NCI-H1105 (cell line): ENCODE measurements at places on chromosomes 3 and 15.

- no peak for DNase-seq
Measured at GRCh38 chr3:82004266-82004665, 242.8 kb upstream of the GBE1 start.

DNA sequence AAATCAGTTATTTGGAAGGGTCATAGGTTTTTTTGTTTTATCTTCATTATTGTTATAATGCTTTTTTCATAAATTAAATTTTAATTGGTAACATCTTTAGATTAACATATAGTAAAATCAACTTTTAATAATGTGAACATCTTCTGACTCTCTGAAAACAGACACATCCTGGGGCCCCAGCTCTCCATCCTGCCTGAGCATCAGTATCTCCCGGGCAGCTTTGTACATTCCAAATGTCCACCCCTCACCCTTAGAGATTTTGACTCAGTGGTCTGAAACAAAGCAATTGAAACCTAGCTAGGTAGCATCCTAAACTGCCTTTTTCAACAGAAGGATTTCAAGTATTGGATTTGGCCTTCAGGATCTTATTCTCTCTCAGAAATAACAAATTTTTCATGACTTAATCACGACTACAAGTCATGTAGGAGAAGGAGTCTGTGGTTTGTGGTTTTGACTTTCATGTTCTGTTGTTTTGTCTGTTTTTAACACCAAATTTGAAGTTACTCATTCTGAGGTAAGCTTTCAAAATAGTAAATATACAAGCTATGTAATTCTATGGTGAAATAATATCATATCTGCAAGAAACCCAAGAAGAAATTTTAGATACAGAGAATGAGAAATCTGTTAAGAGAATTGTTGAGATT is 147.3 kb upstream of the UBE2E2 start:
- no peak for DNase-seq

DNA sequence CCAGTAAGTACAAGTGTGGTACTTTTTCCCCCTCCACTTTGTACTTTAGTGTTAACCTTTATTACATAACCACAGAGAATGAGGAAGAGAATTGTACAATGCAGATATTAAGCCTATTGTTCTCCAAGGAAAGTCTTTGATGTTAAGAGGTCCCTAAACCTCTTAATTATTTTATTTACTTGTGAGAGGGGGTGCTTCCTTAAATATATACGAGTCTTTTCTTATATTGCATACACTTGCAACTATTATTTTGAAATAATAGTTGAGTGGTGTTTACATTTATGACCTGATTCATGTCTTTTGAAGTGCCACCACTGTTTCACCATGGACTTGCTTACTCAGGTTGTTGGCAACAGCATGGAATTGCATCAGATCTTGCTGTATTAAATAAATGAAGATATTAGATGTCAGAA is 10.1 kb downstream of the USP3 start:
- no peak for DNase-seq

DNA sequence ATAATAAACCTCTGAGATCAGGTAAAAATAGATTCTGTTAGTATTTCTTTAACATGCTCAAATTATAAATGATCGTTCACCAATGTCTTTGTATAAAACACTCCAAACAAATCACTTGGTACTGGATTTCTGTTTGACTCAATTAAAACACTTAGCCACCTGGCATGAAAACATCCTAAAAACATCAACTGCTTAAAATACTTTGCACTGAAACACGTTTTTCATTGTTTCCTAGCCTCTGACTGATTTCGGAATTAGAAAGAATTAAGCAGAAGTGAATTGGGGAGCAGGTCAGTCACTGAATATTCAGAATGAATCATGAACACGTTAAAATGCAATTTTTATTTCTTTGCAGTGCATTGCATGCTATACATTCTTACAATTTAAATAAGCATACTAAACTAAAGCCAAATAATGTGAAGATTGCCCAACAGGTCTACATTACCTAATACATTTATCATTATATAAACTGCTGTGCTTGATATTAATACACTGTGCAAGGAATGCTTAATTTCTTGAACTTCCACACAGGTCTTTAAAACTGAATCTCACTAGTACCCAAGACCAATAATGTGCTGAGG is 1.6 kb downstream of the THRB start:
- no peak for DNase-seq

GRCh38 chr3:105647047-105647446 is 221.8 kb downstream of the CBLB start:
- DNase-seq = peak; percentile 5

DNA sequence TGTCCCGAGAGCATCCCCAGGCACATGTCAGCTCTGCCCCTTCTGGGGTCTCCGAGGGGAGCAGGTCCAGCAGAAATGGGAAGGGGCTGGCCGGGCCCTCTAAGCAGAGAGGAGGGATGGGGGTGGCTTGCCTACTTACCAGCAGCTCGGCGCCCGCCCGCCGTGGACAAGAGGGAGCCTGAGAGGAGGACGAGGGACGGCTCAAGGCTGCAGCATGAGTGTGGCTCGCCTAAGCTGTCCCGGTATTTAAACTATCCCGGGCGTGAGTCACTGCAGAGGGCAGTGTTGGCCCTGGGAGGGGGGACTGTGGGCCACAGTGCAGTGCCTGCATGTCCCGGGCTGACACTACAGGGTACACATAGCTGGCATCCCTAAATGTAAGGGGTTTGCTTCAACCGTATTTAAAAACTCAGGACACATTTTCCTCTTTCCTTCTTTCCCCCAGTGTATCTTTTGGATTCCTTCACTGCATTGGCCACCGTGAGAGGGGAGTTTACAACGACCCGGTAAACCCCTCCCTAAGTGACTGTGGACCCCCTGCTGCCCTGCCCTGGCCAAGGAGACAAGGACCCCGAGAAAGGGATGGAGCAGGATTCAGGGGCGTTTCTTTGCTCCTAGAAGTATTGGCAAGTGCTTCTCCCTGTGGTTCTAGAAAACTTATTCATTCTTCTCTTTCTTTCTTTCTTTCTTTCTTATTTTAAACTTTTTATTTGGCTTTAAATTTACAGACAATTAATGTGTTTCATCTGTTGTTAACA is at the start of gene LRRC15:
TSS of gene LRRC15 (minus strand) at position 222 of the 758 bp plus-strand sequence. CDS start 8,700 bp downstream, outside the sequence.
- DNase-seq = no peak

DNA sequence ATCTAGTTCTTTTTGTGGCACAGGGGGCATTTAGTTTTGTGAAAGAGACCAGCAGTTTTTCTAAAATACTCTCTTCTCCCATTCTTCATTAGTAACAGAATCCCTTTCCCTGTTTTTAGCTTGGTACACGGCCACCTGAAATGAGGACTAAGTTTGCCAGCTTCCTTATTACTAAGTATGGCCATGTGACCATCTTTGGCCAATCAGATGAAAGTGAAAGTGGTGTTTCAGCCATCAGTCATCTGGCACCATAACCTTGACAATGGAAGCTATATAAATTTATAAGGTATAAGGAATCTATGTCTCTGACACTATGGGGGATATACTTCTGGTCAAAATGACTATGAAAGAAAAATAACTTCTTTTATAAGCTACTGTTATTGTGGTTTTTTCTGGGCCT is 570.4 kb downstream of the AGBL1 start:
- DNase-seq = no peak

- DNase-seq = no peak
Measured at GRCh38 chr3:69848113-69848512, 108.8 kb downstream of the MITF start.

DNA sequence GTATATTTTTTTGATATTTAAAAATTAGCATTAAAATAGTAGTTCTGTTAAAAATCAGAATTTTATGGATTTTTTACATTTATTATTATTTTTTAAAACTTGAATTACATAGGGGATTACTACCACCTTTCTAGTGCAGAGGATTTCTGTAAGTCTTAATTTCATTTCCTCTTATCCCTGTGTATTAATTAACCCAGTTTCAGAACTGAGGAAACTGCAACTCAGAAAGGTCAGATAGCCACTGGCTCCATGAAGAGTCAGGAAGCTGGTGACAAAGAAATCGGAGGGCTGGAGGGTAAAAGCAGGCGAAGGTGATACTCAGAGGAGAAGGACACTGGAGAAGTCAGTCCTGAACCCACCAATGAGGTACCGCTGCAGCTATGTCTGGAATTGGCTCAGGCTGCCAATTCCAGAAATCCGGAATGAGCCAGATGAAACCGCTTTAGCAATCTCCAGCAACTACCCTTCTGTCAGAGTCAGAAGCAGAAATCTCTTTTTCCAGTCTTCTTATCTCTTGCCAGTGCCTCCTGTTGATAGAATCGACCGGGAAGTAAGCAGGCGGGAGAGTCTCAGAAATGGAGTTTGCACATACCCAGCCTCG is 308.5 kb downstream of the SV2B start:
- DNase-seq = no peak

GRCh38 chr3:37338500-37338899 is 164.1 kb upstream of the LRRFIP2 start:
- no peak for DNase-seq

- DNase-seq = no peak
Measured at GRCh38 chr15:31477851-31478701, 151.4 kb downstream of the KLF13 start.

DNA sequence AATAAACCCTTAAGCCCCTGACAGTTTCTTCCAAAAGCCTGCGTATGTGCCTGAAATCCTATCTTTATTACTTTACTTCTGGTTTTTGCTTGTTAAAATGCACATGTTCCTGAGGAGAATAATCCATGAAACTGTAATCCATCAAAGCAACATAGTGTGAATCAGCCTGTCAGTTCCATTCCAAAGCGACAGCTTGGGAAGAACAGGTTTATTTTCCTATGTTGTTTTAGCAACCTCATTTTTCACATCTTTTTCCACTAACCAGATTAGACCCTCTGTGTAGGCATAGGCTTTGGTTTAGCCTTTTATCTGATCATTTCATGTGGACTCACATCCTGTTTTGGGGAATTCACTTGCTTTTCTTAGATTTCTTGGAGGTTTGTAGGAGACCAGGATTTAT is 988.0 kb downstream of the SQOR start:
- DNase-seq = no peak

DNA sequence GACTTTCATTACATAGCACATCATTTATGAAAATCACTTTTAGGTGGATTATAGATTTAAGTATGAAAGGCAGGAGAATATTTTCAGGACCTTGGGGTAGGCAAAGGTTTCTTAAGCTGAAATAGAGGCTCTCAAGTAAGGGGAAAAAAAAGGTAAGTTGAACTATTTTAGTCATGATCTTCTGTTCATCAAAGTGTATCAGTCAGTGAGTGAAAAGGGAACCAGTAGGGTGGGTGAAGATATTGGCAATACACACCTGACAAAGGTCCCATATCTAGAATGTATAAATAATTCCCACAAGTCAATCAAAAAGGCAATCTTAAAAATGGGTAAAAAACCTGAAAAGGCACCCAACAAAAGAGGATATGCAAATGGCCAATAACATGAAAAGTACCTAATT is 218.6 kb downstream of the KLF13 start:
- no peak for DNase-seq

DNA sequence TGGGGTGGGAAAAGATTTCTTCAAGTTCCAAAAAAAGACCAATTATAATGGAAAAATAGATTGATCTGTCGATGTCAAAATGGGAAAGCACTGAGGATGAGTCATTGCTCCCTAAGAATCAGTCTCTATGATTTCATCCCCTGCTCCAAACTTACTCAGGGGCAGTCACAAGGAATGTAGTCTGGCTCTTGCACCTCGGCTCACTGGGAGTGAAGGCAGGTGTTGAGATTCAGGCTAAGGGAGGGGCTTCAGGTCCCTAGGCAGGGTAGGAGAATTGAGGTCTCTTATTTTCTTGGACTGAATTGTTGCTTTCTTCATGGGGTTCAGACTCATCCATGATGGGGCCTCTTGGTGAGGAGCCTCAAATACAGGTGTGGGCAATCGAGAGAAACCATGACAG is 14.2 kb downstream of the ESYT3 start:
- no peak for DNase-seq

DNA sequence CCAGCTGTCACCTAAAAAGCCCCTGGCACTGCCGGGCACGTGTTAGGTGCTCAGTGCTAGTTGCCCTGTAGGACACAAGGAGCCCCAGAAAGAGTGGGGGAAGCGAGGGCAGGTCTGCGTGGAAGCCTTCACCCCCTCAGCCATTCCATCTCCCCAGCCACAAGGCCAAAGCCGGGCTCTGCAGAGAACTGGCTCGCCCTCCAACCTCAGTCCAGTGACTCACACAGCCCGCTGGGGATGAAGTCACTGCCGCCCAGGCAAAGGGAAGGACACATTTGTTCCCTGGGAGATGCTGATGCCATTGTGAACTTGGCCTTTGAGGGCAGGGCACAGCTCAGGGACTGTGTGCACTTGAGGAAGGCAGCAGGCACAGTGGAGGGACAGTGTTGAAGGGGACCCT is 48.1 kb downstream of the IQSEC1 start:
- DNase-seq = no peak

GRCh38 chr3:78940626-78941025 is 827.2 kb downstream of the ROBO1 start:
- DNase-seq = no peak

- DNase-seq = no peak
Measured at GRCh38 chr3:196398782-196399181, 33.4 kb downstream of the UBXN7 start.

- DNase-seq = no peak
Measured at GRCh38 chr3:32392536-32393302, 1.1 kb downstream of the CMTM7 start.

- no peak for DNase-seq
Measured at GRCh38 chr3:124860599-124860998, 26.6 kb downstream of the ITGB5 start.

- no peak for DNase-seq
Measured at GRCh38 chr3:118080889-118081288, 953.8 kb downstream of the IGSF11 start.

GRCh38 chr15:31317421-31318327 is 9.0 kb upstream of the KLF13 start:
- no peak for DNase-seq

DNA sequence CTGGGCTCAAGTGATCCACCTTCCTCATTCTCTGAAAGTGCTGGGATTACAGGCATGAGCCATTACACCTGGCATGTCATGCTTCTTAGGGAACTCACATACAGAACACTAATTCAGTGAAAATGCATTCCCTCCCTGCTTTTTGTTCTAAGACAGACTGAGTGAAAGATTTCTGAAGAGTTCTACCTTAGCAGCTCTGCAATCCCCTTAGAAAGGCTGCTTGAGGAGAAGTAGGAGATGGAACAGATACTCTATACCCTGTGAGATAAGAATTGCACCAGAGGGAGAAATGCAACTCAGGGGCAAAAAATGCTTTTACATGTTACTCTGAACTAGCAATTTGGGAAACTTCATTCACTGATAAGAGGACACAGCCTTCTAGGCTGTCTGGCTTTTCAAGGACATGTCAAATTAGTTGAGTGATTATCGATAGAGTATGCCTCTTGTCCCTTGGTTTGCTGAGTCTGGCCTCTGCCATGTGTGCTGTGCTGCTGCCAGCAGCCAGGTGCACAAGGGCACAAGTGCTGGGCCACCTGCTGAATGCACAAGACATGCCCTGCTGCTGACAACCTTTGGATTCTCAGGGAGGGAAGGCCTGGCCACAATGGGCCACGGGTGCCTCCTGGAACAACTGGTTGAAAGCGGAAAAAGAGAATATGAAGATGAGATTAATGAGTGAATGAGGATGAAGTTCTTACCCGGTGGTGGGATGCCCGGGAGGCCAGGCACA is 17.8 kb downstream of the UQCC5 start:
- no peak for DNase-seq
